Dorsolateral prefrontal cortex (tissue), 122 donors: ENCODE measurements at places on chromosomes 4 and X.
A peak's percentile ranks its signal among the peaks of the same experiment; 100 is the strongest.

GRCh38 chrX:136847874-136848273 lies 32.7 kb downstream of the RBMX start:
- DNase-seq = no peak

DNA sequence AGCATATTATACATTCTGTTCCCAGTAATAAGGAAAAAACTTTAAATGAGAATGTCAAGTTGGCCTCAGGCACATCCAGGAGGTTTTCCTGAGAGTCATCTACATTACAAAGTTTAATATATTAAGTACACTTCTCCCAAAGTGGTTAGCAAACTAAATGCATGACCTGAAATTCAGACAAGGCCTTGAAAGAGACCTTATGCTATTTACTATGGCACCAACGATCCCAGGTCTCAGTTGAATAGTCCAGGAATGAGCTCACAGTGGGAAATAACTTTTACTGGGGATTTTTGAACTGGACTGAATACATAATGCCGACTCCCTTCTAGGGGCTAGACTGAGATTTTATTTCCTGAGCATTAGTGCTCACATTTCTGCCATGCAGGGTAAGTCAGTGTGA lies 1577.5 kb upstream of the PCDH7 start:
- no peak for DNase-seq

DNA sequence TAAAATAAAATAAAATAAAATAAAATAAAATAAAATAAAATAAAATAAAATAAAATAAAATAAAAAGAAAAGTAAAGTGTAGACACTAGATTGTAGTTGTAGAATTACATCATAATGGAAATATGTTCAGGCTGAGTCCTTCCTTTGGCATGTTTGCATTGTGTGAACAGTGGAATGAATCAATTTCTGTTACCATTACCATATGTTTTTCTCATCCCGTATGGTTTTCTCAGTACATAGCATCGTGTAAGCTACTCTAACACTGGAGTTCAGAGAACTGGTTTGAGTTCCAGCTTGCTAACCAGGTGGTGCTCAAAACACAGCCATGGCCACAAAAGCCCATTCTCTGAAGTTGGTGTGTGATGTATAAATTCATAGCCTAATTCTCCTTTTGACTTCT lies 45.9 kb downstream of the USP11 start:
- no peak for DNase-seq

DNA sequence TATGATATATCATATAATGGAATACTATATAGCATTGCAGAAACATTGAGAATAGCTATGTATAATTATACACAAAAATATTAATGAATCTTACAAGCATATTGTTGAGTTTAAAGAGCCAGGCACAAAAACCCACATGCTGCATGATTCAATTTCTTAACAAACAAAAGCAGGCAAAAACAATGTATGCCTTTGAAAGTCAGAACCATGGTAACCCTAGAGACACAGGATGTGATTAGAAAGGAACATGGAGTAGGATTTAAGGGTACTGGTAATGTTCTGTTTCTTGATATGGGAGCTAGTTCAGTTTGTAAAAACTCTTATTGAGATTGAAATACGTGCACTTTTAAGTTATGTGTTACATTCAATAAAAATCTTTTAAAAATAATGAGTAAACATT lies 21.5 kb downstream of the CXCL8 start:
- DNase-seq = no peak

DNA sequence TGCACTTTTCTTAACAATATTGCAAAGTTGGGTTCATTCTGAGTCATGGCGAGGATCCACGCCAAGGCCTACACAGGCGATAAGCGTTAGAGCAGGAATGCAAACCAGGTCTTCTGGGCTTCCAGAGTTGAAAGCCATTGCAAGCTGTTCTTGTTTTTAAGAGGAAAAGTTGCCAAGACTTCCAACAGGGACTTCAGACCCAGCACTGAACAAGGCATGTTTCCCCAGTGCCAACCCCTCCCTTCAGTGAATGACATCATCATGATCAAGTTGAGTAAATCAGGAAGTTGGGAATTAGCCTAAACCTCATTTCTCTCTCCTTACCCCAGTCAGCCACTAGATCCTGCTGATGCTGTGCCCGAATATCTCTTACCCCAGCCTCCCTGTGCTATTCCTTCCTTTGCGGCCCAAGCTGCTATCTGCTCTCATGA lies 355.1 kb downstream of the HS3ST1 start:
- no peak for DNase-seq

DNA sequence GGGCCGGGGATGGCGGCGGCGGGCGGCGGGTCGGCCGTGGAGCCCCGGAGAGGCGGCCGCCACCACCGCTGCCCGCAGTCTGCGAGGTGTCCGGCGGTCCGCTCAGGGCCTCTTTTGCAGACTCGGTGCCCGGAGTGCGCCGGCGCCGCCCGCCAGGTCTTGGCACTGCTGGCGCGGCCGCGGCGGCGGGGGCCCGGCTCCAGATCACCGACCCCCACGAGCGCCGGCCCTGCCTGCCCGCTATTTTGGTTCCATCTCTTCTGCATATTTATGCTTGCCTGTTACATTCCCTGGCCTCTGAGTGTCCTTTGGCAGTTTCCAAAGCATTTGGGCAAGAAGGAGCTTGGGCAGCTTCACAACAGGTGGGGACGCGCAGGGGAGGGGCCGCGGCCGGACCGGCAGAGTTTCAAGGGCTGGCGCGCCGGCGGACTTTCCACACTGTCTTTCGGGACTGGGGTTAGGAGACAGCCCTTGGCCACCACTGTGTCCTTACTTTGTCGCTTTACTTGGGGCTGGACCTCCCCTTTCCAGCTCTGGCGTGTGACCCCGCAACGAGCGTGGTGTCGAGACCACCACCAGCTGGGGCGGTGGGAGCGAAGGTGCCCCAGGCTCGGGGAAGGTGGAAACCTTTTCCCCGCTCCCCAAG lies 668 bp upstream of the TAPT1 start:
- DNase-seq = peak; percentile 41

DNA sequence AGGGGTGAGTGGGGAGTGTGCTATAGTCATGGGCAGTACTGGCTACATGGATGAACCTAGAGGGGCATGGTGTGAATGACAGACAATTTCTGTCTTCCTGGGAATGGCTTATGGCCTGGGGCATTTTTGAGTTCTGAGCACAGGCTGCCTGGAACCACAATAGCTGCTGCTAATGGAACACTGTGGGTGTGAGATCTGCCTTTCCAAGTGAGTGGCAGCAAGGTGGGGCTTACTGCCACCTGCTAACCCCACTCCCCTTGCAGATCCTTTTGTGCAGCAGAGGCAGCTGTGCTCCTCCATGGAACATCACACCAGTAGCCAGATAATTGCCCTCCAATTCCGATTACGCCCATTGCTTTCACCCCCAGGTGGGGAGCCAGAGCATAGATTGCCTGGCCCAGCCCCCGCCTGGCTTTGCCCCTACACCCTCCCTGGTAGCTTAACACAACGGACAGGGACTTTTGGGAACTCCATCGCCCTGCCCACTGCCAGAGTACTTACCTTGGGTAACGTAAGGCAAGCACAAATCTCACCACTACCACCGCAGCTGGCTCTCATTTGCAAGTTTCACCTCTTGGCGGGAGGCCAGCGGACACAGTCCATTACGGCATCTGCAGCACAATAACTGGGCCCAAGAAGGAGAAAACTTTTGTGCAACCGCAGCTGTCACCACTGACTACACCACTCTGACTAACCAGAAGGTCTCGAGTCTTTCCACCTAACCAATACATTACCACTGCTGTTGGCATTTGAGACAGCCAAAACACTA lies 421.2 kb upstream of the NWD2 start:
- no peak for DNase-seq

DNA sequence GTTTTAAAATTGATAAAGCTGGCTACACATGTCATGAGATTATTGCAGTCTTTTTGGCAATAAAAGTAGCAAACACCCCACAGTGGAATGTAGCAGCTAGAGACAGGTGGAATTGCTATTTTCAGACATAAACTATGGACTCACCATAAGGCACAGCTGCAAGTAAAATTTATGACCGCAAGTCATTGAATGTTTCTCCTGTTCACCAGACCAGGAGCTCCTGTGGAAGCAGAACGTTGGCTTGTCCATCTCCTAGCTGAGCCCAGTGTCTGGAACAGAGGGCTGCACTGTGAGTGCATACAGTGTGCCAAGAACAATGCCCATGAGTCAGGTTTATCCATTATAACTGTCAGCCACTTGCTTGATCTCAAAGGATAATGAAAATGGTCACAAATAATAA lies 538.2 kb downstream of the INPP4B start:
- DNase-seq = no peak

DNA sequence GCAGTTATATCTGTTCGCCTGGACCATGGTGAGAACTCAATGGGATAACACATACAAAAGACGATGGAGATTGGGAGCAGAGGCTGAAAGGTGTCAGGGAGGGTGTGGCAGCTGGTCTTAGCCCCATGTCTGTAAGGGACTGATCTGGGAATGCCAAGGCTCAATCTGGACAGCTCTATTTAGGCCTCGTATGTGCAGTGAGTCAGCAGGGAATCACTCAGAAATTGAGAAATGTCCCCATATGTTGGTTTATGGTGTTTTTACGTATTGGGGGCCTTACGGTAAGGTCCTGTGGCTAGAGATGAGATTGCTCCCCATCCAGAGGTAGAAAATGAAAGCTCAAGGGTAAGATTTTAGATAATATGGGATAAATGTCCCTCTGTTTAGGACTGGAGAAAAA lies 71.4 kb upstream of the TTC29 start:
- no peak for DNase-seq

DNA sequence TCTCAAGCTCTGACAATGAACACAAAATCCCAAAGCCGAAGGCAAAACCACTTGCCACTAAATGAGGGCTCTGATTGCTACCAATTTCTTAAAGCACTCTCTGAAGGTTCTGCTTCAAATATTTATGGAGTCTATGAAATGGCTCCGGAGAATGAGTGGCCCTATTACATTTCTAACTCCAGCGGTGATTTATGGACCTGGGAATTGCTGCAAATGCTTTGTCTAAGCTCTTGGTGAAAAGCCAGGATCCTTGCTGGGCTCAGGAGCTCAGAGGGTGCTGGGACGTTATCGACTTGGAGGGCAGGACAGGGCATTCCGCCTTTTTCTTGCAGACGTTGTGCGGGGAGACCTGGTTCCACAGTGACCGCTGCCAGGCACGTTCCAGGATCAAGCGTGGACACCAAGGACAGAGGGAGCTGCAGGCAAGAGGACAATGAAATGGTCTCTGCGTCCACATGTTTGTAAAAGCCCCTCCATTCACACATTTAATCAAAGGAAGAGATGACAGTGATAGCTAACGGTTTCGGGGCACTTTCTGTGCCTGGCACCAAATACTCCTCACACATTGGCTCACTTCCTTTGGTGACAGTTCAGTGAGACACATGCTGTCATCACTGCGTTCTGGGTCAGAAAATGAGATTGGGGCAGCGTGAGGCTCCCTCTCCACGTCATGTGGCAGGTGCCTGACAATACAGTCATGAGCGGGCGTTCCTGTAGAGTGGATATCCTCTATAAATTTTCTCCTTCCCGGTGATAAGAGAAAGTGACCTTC lies 58.8 kb downstream of the C4orf50 start:
- no peak for DNase-seq

DNA sequence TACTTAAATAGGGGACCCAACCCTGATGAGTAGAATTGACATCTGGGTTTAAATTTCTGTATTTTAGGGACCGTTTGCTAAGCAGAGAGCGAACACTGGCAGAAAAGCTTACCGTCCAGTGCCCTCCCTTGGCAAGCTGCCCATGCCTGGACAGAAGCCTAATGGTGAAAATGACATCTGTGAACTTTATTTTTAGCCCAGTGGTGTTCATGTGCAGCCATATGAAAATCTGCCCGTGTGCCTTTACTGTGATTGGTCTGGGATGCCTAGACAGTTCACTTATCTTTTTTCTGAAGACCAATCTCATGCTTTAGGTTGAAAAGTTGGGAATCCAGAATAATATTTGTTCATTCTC lies 1.1 kb downstream of the STBD1 start:
- no peak for DNase-seq

DNA sequence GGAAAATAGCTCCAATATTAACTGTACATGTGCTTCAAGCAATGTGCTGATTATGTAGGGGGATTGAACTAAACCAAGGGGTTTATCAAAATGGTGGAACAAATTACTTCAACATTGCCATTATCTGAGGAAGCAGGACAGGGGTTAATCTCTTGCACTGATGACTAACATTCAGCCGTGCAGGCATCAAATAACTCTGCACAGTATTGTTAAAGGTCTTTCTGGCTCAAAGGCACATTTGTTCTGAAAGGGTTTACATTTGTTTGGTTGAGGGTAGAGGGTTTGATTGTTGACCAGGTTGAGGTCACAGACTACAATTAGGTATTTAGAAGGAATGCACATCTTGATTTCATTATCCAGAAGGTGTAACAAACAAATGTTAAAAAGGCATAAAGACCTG lies 32.2 kb upstream of the CCSER1 start:
- DNase-seq = no peak

DNA sequence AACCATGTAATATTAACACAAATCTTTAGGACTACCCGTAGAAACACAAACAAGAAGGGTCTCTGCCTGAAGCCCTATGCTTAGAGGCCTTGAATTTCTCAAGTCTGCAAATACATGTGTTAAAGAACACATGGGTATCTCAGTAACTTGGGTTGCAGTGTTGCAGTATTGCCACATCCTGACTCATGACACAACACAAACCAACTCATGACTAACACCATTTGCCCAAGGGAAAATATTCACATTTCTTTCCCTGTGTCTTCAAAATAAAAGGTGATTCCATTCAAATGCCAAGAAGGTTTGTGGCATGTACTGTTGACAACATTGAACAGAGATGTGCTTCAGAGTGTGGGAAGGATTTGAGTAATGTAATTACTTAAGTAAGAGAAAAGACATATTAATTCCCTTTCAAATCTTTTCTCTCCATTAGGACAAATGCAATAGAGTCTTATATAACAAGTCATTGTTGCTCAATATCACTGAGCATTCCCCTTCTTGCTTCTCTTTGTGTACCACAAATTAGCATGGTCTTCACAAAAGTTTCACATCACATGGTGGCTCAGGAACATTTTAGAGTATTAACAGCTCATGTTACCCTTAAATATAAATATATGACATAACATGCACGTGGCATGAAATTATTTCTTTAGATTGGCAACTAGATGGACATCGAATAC lies 487.1 kb downstream of the STPG2 start:
- DNase-seq = no peak

DNA sequence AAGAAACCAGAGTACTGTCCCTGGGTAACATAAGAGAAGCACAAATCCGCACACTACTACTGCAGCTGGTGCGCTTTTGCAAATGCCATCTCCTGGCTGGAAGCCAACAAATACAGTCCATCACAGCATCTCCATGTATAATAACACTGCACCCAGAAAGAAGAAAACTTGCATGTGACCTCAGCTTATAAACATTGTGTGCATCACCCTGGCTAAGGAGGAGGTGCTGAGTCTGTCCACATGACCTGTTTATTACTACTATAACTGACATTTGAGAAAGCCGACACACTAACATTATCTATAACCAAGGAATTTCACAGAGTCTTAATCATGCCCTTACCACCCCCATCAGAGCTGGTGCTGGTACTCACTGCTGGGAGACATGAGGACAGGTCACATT lies 516.8 kb downstream of the CFAP47 start:
- no peak for DNase-seq

GRCh38 chr4:26058537-26058936 lies 144.5 kb downstream of the SMIM20 start:
- no peak for DNase-seq
